Umbilical cord (tissue), 2 donors: ENCODE measurements at places on chromosomes 1 and 21. TPM values are rescaled to one million over a fixed set of nuclear protein-coding genes. Genes with fewer than 3 reads are reported as not detected.

Gene LYPD8
- not detected for total RNA-seq

Gene NTMT2
- not detected for total RNA-seq

Gene HCRTR1
- 6.7 TPM for total RNA-seq

Gene SLFNL1
- 1.9 TPM for total RNA-seq

Gene TYW3
- 12.5 TPM for total RNA-seq

Gene SPRR2G
- total RNA-seq: 11.3 TPM

Gene DMRTA2
- total RNA-seq: 0.24 TPM

Gene PPIAL4G
- 10.4 TPM for total RNA-seq

Gene S100A7
- not detected for total RNA-seq

Gene CD160
- total RNA-seq: 6.5 TPM

Gene ZNF683
- total RNA-seq: 1.4 TPM

DNA sequence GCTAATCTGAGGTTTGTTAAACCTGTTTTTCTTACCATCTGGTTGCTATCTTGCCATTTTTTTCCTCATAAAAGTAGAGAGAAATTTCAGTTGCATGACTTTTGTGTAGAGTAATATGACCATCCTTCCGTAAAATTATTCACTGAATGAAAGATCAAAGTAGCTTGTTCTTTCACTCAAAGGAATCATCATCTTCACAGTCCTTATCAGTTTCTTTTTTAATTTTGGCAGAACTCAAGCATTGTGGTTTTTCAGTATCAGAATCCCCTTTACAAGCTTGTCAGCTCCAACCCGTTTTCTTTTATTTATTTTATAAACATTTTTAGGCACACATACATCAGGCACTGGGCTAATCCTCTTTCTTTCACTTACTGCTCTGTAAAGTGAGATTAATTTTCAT lies 91.7 kb downstream of the UBE2U start:
- no peak for DNase-seq

DNA sequence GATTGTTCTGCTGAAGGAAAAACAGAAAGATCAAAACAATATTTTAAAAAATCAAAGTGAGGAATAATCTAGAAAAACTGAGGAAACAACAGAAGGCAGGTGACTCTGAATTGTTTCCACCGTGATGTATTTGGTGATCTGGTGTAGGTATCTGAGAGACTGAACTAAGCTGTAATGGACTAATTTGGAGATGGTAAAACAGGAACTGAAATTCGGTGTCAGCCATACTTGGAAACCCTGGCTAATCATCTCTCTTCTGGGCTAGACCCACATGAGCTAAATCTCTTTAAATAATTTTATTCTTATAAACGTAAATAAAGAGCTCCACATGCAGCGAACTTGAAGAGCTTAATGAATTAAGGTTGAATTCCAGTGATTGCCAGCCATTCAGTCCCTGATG lies 1226.1 kb downstream of the NCAM2 start:
- DNase-seq: no peak

- DNase-seq: no peak
Observed at GRCh38 chr21:42331660-42332059, 16.5 kb upstream of the TFF3 start.

DNA sequence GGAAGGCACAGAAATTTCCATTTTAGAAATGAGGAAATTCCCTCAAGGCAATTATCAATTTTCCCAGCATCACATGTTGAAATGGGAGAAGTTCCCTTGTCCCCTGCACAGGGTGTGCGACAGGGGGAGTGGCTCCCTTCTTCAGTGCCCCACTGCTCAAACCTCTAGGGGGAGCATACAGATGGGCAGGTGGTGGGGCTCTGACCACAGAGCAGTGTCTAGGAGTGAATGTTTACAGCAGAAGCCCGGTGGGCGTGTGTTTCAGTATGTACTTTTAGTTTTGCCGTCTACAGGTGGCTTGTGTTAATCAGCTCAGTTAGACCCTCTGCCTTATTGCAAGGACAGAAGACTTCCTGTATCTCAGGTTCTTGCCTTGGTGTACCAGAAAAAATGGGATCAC lies 493.7 kb upstream of the PLXNA2 start:
- DNase-seq: no peak

DNA sequence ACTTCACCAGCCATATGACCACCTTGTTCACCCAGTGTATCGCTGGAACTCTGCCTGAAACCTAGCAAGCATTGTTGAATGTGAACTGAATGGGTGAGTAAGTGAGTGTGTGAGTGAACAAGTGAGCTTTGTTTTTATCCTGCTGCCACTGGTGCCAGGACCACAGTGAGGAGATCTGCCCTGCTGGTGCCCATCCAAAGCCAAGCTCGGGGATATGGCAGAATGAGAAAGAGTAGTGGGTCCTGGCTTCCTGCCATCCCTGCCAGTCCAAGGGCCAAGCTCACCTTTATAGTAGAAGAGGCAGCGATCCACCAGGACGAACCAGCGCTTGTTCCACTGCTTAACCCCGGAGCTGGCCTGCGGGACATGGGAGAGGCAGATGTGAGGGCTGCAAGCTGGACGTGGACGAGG lies 53.4 kb upstream of the GOLT1A start:
- DNase-seq: no peak

DNA sequence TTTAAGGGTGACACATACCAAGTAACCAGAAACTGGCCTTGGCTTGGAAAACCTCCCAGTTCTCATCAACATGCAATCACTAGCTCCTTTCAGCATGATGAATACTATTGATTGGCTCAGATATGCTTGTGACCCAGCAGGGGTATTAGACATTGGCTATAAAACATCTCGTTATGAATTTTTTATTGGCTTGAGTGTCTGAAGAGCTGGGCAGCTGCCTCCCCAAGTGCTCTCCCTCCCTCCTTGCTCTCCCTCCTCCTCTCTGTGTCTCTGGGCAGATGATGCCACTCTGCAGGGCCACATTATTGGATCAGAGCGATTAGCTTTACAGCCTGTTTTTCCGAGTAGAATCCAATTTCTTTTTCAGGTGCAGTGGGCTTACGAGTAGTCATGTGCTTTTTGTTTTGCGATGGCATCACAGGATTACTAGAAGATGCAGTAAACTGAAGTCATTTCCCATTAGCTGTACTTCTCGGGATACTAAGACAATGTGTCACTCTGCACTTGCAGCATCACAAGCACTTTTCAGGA lies 79.3 kb upstream of the ATF3 start:
- DNase-seq: no peak

- no peak for DNase-seq
Observed at GRCh38 chr1:192993426-192994085, 65.6 kb downstream of the UCHL5 start.
